Naive thymus-derived CD8-positive, alpha-beta T cell (primary cell): ENCODE measurements at places on chromosomes 5 and 9. TPM values are rescaled to one million over a fixed set of nuclear protein-coding genes. Genes with fewer than 3 reads are reported as not detected.

The CCDC180 gene
- not detected for polyA plus RNA-seq

The FAM200C gene
- polyA plus RNA-seq, result 0.24 TPM

The GABRA1 gene
- not detected for polyA plus RNA-seq

The COL15A1 gene
- polyA plus RNA-seq, result not detected

The KIF24 gene
- not detected for polyA plus RNA-seq

The STC2 gene
- not detected for polyA plus RNA-seq

The FYB1 gene
- polyA plus RNA-seq, result 181 TPM

The DDX31 gene
- polyA plus RNA-seq, result 9.7 TPM
